ENCODE measurements at places on chromosomes 13 and 19.

DNA sequence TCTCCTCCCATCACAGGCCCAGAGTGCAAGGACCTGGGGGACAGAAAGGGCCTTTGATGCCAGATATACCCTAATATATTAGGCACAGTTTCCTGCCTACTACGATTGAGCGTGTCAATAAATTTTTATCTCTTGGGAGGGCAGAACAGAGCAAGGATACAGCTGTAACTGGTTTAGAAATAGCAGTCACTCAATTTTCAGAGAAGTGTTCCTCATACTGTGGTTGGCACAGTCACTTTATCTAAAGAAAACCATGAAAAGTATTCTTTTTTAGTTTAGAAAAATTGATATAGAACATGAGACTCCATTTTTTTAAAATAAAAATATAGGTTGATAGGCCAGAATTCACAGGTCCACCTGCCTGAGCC is 460 bp upstream of the ZNF155 start:
- no peak for DNase-seq

GRCh38 chr13:63307228-63307627 is 1891.6 kb upstream of the PCDH20 start:
- no peak for DNase-seq

DNA sequence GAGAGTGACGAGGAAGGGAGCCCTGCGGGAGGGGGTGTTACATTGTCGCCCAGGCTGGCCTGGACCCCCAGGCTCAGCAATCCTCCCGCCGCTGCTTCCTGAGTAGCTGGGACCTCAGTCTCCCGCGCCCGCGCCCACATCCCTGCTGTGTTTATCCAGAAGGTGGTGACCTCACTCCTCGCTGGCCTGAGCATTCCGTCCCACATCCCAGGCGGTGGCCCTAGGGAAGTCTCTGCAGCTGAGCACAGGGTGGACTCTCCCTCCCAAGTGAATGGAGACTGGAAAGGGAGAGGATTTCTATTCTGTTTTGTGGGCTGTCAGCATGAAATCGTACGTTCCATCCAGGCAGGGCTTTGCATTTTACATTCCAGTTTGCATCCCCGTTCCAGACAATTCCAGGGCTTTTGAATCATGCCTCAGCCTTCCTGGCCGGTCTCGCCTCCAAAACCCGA is 401 bp upstream of the ZNF765 start:
- peak; percentile 52 for DNase-seq

GRCh38 chr19:310141-310651 is 19.0 kb upstream of the PLPP2 start:
- DNase-seq, result peak; percentile 65

DNA sequence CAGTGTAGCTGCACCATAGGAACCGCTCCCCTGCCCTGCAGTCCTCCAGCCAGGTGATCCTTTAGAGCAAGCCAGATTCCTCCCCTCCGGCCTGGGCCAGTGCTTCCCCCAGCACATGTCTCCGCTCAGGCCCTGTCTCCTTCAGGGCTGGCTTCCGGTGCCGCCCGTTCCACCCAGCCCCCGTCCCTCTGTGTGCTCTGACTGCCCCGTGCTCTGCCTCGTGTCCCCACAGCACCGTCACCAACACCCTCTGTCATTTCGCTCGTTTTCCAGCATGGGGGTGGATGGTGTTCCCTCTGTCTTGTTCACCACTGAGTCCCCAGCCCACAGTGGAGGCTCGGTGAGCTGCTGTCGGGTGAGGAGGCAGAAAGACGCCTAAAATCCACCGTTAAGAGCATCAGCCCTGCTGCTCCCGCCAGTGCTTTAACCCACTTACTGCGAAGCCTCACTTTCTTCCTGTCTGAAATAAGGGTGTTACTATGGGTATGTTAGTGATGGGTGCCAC is 54.5 kb downstream of the TSSK6 start:
- no peak for DNase-seq

DNA sequence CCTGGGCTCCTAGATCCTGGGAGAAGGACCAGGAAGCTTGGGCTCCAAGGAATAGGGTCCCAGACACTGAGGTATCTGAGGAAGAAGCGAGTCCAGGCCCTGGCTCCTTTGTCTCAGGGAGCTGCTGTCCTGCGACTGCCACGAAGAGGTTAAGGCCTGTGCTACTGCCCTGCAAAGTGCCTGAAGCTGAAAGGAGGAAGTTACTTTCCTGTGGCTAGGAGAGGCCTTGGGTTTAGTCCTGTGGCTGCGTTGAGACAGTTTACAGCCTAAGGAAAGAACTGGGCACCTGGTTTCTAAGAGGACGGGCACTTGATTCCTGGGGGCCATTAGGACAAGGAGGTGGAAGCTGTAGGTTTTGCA is 2.8 kb downstream of the MYADM start:
- DNase-seq, result peak; percentile 79

DNA sequence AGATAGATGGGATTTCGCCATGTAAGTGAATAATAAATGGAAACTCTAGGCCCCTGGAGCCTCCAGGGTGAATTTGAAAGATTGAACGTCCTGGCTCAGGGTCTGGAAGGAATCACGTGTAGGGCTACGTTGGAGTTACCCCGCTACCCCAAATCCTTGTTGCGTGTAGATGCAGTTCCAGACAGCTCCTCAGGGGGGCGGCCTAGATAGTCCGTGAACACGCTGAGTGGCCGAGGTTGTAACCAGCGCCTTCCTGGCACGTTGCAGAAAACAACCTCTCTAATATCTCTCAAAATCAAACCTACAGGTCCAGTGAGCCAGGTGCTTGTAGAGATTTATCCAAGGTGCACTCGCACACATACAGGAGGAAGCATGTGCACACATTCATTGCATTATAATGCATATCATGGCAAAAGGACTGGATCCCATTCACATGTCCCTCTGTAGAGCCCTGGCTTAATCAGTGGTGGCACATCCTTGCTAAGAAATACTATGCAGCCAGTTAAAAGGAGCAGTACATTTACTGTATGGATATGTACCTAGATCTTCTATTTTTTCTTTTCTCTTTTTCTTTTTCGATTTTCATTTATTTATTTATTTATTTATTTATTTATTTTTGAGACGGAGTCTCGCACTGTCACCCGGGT is 2.5 kb upstream of the KEAP1 start:
- peak; percentile 65 for DNase-seq

GRCh38 chr19:29875931-29876330 is 64.1 kb downstream of the CCNE1 start:
- no peak for DNase-seq

DNA sequence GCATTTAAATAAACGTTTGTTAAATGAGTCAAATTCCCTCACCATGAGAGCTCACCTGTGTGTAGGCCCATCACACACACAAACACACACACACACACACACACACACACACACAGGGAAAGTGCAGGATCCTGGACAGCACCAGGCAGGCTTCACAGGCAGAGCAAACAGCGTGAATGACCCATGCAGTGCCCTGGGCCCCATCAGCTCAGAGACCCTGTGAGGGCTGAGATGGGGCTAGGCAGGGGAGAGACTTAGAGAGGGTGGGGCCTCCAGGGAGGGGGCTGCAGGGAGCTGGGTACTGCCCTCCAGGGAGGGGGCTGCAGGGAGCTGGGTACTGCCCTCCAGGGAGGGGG is 8.5 kb upstream of the CEACAM5 start:
- no peak for DNase-seq

GRCh38 chr13:62625214-62625881 is 1209.7 kb upstream of the PCDH20 start:
- DNase-seq, result no peak

DNA sequence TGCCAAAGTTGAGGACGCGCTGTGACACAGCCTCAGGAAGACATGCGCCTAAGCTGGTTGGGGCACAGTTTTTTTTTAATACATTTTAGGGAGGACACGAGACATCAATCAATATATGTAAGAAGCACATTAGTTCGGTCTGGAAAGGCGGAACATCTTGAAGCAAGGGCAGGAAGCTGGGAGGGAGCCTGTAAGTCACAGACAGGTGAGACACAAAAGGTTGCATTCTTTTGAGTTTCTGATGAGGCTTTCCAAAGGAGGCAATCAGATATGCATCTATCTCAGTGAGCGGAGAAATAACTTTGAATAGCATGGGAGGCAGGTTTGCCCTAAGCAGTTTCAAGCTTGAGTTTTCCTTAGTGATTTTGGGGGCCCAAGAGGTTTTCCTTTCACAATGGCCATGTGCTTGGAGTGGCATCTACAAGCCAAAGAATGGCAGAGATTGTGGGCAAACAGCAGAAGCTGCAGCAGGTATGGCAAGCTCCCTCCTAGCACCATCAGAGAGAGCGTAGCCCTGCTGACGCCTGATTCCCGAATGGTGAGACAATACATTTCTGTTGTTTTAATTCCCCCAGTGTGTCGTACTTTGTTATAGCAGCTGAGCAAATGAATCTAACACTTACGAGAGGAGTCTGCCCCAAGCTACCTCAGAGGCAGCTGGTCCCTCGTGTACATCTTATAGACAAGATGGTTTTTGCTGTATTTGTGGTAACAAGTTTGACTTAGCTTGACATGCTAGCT is 99.5 kb upstream of the TMTC4 start:
- no peak for DNase-seq

DNA sequence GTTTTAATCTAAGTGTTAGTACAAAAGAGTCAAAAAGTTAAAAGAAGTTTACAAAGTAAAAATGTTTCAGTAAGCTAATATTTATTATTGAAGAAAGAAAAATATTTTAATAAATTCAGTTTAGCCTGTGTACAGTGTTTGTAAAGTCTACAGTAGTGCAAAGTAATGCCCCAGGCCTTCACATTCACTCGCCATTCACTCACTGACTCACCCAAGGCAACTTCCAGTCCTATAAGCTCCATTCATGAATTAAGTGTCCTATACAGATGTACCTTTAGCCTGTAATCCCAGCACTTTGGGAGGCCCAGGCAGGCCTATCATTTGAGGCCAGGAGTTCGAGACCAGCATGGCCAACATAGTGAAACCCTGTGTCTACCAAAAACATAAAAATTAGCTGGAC is 24.1 kb upstream of the AKAP11 start:
- DNase-seq, result no peak

GRCh38 chr19:23882493-23882892 is 32.2 kb upstream of the ZNF726 start:
- no peak for DNase-seq

- DNase-seq, result no peak
Observed at GRCh38 chr13:23817830-23818229, 71.4 kb downstream of the MIPEP start.

- DNase-seq, result peak; percentile 40
Observed at GRCh38 chr19:44576843-44577565, 36.4 kb upstream of the IGSF23 start.

GRCh38 chr13:79423801-79424642 is 18.0 kb upstream of the RBM26 start:
- peak; percentile 42 for DNase-seq

DNA sequence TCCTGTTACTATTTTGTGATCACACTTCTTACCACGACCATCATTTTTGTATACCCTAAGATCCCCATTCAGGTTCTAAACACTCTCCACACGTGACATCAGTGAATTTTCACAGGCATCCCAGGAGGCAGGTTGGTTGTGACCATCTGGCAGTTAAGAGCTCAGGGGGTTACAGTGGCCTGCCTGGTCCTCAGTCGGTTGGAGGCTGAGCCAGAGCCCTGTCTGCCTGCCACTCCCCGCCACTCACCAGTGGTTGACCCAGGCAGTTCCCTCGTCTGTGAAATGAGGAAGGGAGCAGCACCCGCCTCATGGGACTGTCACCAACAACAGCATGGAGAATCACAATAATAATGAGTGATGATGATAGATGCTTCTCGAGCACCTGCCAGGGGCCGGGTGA is 36.4 kb upstream of the EHD2 start:
- DNase-seq, result no peak

DNA sequence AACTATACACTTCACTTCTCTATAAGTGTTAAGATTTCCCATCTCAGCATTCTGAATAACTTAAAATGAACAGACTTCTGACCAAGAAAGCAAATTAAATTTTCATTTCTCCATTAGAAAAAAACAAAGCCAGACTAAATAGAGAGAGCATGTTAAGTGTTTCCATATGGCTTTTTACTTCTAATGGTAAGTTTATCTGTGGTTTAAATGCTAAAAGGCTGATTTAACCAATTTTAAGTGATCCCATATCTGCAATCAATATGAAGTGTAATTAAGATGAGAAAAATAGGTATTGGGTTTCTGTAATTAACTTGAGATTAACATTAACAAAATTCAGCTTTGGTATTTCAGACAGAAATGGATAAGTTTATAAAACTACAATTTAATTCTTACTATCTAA is 107.8 kb downstream of the ELF1 start:
- DNase-seq, result no peak

- peak; percentile 29 for DNase-seq
Observed at GRCh38 chr13:113843864-113844556, 19.9 kb downstream of the GAS6 start.

GRCh38 chr13:71879129-71879535 is 12.1 kb upstream of the DACH1 start:
- DNase-seq, result no peak

GRCh38 chr13:76730220-76730619 is 156.0 kb downstream of the KCTD12 start:
- no peak for DNase-seq

- DNase-seq, result no peak
Observed at GRCh38 chr19:47230921-47231214, at the start of gene BBC3. Gene BBC3 (minus strand): TSS chr19:47231199. CDS start chr19:47228431, 2,768 bp downstream.

GRCh38 chr13:97199451-97199850 is 22.7 kb upstream of the MBNL2 start:
- no peak for DNase-seq

GRCh38 chr19:40407714-40408597 is 5.2 kb downstream of the PRX start:
- DNase-seq, result no peak

- no peak for DNase-seq
Observed at GRCh38 chr13:75788481-75788981, 152.4 kb downstream of the LMO7 start.

DNA sequence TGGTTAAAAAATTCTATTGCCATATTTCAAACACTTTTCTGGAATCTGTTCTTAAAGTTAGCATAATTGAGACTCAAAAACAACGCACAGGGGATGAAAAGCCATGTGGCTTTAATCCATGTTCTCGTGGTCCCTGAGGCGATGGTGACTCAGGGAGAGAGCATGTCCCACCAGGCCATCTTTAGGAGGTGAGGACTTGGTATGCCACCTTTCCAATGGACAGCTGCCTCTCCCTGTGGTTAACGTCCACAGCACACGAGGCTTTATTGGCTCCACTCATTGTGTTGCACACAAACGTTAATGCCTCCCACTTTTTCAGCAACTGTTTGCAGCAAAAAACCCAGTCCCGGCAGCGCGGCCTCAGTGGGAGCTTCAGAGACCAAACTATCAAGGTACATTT is 51.4 kb downstream of the EFNB2 start:
- no peak for DNase-seq

GRCh38 chr13:35833608-35834275 is 297.4 kb downstream of the DCLK1 start:
- DNase-seq, result no peak

- DNase-seq, result no peak
Observed at GRCh38 chr13:34129436-34129835, 311.5 kb downstream of the RFC3 start.

GRCh38 chr13:84831666-84832657 is 949.7 kb upstream of the SLITRK1 start:
- DNase-seq, result no peak

GRCh38 chr13:96112936-96113335 is 23.0 kb downstream of the HS6ST3 start:
- DNase-seq, result no peak

- DNase-seq, result no peak
Observed at GRCh38 chr13:46617885-46618284, 64.9 kb downstream of the LRCH1 start.

GRCh38 chr19:1987197-1988187 is 28.0 kb downstream of the BTBD2 start:
- DNase-seq, result no peak

All from left lung (tissue), 14 donors.